Left ventricle myocardium superior (tissue), 1 donor: ENCODE measurements at places on chromosomes 4 and X.

GRCh38 chrX:81586096-81586495 is 384.2 kb downstream of the SH3BGRL start:
- DNase-seq = no peak

GRCh38 chr4:8217871-8218270 is 18.8 kb downstream of the SH3TC1 start:
- no peak for DNase-seq

GRCh38 chr4:145483514-145483913 is 1.9 kb downstream of the SMAD1 start:
- no peak for DNase-seq

GRCh38 chr4:185721190-185722028 is 90.6 kb downstream of the SORBS2 start:
- no peak for DNase-seq

DNA sequence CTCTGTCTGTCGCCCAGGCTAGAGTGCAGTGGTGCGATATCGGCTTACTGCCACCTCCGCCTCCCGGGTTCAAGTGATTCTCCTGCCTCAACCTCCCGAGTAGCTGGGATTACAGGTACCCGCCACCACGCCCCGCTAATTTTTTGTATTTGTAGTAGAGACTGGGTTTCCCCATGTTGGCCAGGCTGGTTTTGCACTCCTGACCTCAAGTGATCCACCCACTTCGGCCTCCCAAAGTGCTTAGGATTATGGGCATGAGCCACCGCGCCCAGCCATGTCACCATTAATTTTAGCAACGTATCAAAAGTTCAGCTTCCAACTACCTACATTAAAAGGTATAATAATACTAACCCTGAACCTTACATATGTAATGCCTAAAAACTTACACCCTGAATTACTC is 940 bp upstream of the UTP3 start:
- DNase-seq = peak; percentile 39

- DNase-seq = no peak
These were observed 131.7 kb downstream of the SPCS3 start for GRCh38 chr4:176451443-176451842.
